Stimulated activated CD4-positive, alpha-beta T cell treated with anti-CD3 and anti-CD28 coated beads, Interleukin-1b, Interleukin-23, amount 100 ng/mL, for 1 hour (primary cell): ENCODE measurements at places on chromosomes 11 and 22.

DNA sequence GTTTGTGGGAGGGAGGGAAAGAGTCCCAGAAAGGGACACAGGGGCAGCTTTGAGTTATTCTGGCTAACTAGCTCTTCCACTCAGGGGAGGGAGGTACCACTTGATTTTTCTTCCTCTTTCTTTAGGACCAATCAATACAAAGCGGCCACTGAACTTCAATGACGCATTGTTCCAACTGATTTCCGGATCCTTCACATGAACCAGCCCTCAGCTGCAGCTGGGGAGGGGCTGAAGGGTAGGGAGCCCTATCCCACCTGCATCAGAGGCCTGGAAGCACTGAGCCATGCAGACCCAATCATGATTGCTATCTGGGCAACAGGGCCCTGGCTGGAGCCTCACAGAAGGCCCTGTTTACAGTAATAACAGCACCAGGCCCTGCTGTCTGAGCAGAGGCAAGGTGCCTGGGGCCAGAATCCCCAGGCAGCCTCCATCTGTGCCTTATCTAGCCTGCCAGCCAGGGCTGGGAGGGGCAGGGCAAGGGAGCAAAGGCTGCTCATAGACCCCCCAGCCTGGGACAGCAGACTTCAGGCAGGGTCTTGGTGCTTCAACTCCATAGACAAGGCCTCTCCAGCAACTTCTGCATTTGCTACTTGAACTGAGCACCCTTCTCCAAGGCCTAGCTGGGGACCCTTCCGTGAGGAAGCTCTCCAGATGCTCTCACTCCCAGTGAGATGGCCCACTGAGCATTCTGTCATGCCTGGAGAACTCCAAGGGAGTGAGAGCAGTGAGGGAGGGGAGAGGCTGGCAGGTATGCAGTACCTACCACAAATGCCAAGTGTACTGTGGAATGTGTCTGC, 22.5 kb downstream of the CLPB start:
- DNase-seq = no peak

DNA sequence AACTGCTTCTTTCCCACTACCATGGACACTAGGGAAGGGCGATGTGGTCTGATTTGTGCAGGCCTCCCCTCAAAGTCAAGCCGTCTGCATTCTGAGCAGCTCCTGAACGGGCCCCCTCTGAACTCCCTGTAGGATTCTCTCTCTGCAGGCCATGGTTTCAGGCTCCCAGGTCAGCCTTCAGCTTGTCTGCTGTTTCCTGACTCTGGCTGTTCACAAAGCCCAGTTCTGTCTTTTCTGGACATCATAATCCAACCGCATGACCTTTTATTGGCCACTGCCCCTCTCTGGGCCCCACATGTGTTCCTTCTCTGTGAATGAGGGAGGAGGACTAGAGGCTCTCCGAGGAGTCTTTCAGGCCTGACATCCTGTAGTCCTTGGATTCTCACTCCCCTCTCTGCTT, 161.0 kb downstream of the FEZ1 start:
- DNase-seq = no peak

- DNase-seq = no peak
These were observed 54.8 kb upstream of the CREB3L1 start for GRCh38 chr11:46222490-46223251.

DNA sequence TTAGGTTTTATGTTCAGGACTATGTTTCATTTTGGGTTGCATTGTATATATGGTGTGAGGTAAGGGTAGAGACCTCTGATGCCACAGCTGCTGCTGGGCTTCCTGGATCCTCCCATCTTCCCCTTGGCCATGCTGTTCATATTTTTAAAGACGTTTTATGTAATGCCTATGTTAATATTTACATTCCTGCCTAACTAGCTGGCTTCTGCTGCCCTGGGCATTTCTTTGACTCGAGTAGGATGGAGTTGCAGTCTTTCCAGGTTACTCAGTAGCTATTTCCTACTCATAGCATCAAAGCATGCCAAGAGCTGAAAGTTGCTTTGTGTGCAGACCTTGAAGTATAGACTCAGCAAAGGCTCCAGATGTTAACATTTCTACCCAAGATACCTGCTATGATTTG, 220.5 kb upstream of the CADM1 start:
- no peak for DNase-seq

GRCh38 chr22:50117168-50117762, 27.5 kb downstream of the MOV10L1 start:
- DNase-seq = no peak

DNA sequence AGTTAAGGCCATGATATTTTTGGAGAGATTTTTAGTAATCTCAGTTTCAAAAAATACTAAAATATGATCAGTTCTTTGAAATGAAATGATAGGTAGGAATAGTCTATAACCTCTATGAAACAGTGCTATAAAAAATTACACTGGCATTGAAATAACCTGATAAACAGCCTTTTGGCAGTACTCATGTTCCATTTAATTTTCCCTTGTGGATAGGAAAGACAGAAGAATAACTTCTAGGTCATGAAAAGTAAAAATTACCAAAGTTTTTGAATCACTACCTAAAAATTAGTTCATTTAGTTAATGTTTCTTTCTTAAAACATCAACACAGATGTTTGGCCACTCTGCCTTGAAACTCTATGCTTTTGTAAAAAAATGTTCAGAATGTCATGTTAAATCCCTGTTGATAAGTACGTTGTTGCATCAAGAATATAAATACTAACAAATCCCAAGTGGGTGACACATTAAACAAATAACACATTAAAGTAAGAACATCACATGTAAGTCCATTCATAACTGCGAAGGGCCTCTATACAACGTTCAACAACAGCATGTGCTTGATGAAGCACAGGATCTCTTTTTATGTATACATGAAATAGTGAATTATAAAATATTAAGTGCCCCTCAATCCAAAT, 290.2 kb downstream of the SWAP70 start:
- DNase-seq = no peak

GRCh38 chr11:88059326-88059725, 115.9 kb downstream of the RAB38 start:
- no peak for DNase-seq

DNA sequence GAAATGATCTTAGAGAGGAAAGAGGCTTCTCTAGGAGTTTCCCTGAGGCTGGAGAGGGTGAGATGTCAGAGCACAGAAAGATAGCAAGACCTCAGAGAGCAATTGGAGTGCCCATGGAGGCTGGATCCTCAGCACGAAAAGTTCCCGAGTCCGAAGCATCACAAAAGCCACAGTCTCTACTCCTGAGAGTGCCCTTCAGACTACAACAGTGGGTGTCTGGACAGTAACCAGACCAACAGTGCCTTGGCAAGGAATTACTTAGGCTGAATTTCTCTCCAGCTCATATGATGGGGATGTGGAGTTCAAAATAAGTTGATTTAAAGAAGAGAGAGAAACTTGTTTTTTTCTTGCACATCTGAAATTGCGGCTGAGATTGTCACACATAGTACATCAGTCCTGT, 31.9 kb upstream of the PSMA1 start:
- DNase-seq = no peak

- DNase-seq = no peak
These were observed 537.7 kb downstream of the BUD13 start for GRCh38 chr11:116234989-116235568.

- no peak for DNase-seq
These were observed 24.0 kb downstream of the PAX6 start for GRCh38 chr11:31786996-31787685.

DNA sequence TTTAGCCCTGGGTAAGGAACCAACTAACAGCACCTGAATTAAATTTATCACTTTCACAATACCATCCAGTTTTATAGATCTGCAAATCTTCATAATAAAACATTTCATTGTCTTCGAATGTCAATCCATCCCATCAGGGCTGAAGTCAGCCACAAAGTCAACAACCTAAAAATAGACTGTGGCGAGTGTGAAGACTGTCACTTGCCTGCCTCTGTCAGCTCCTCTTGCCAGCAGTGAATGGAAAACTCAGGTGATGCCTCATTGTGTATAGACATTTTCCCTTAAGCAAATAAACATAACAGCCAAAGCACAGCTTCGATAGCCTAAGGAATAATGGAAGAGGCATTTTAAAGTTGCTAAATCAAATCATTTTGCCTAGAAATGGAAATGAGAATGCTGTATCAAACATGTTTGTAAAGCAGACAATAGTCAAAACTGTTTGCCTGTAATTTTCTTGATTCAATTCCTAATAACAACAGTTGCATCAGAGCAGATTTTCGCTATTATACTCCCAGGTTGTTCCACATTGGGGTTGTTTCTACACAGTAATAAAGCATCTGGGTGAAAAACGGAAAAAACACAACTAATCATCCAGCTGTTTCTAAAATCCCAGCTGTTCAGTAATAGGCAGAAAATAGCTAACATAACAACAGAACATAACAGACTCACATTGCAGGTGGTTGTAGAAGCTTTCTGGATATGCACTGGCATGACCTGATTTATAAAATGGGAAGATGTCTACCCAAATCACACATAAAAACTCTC, 15.7 kb downstream of the KCNA4 start:
- no peak for DNase-seq

DNA sequence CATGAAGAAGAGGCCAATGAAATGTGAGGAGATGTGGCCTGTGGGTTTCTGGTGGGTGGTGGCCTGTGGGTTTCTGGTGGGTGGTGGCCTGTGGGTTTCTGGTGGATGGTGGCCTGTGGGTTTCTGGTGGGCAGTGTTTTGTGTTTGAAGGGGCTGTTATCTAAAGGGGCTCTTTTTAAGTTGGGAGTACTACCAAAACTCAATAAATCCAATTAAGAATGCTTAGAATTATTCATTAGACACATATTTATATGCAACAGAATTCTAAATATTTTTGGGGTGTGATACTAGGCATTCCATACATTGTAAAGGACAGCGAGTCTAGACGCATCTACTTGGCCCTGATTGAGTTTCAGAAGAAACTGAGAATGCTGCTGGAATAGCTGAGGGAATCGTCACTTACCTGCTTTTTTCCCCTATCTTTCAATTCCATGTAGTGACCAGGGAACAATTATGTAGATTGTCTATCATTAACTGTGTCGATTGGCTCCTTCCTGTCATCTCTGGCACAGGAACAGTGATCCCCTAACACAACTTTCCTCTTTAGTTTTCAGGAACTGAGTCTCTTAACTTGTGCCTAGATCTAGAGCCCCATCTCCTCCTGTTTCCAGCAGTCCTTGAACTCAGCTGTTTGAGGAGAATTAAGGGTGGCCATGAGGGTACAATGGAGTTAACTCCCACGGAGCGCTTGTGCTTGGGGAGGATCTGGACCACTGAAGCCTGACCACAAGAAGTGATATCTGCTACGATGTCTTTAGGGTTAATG, 37.3 kb upstream of the TOP3B start:
- DNase-seq = no peak

DNA sequence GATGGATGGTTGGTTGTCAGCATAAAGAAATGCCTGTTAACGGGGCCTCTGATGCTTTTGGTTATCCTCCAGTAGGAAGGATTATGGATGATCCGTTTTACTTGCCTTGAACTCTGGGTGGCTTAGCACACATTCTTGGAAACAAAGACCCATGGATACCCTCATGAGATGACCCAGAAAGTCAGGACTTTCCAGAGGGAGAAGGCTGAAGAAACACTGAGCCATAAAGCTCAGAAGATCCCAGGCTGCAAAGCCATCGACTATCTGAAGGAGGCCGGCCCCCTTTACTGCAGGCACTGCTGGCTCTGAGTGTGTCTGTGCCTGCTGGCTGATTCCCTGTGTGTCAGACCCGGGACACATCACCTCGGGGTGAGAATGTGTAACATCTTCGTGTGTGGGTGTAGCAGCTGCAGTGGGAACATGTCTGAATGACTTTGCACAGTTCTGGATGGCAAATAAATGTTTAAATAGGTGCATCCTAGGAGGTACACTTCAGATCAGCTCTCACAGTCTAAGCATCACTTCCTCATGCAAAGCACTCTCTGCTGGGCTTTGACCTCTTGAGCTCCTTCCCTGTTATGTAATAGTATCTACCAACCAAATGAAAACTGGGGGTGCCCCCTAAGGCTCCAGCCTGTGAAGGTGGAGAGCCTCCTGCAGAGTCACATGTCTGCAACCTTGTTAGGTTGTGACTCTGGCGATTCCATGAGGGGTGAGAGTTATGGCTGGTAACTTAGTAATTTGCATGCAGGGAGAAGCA, 1084.9 kb downstream of the TBC1D22A start:
- no peak for DNase-seq

DNA sequence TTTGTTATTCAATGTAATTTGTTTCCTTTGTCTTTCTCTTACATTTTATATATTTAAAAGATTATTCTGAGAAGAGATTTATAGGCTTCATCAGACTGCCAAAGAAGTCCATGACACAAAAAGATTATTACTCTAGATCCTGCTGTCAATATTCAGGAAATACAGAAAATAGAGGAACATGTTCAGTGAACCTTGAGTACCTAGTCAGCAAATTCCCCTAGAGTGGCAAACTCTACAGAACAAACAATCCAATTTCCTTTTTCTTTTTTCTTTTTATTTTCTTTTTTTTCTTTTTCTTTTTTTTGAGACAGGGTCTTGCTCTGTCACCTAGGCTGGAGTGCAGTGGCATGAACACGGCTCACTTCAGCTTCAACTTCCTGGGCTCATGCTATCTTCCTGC, 23.9 kb downstream of the TTC17 start:
- DNase-seq = no peak

DNA sequence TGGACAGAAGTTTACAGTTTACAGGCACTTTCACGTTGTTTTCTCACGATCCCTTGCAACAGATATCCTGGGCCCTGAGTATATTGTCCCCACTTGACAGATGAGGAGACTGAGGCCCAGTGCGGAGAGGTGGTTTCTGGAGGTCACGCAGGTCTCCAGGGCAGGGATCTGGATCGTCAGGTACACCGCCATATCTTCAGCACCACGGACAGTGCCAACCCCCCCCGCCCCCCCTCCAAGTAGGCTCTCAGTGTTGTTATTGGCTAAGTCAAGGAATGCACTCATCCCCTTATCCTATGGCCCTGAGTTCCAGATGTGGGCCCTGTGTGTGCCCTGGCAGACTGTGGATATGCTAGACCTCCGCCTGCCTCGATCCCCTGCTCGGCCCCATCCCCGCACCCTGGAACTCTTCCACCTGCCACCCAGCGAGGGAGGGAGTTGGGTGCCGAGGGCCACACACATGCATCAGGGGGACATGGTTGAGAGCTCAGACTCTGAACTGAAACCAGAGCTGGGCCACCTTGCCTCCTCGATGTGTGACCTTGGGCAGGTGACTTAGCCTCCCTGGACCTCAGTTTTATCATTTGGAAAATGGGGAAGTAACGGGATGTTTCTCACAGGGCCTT, 37.5 kb downstream of the MPPED1 start:
- no peak for DNase-seq

GRCh38 chr22:27602390-27602789, 199.2 kb downstream of the MN1 start:
- no peak for DNase-seq

- no peak for DNase-seq
These were observed 267.6 kb downstream of the KIRREL3 start for GRCh38 chr11:126732981-126733380.
